ENCODE measurements at places on chromosomes 5 and 9.

- DNase-seq = no peak
These were observed 612 bp upstream of the ATG10 start for GRCh38 chr5:81971111-81971711.

GRCh38 chr5:172758077-172758833 lies 12.7 kb downstream of the DUSP1 start:
- DNase-seq = no peak

DNA sequence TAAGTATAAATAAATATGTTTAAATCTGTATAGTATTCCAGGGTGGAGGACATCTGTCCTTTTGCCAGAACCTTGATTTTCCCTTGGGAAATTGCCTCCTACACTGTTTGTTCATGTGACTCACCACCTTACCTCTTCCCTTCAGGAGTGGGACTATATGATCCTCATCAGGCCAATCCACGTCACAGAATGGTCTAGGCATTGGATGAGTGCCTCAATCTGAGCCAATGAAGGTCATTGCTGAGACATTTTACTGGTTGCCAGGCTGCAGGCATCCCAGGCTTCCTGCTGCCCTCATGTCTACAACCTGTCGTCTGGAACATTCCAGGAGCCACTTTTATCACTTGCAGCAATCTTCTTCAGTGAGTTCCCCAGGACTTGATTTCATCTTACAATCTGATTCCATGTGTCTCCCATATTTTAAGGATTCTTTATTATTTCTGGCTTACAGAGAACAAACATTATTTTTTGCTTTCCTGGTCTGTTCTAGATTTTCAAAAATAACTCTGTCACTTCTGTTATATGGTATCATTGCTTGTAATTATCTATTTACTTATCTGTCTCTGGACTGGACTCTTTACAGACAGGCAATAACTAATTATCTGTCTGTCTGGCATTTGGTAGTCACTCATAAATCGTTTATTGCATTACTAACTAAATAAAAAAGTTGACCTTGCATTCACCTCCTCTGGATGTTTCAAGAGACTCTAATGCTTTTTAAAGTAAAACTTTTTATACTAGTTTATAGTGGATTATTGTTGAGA lies 107.3 kb upstream of the APC start:
- no peak for DNase-seq

GRCh38 chr5:169723103-169723831 lies 86.2 kb downstream of the DOCK2 start:
- no peak for DNase-seq
